ENCODE measurements at places on chromosomes 4 and X.

- no peak for DNase-seq
Observed at GRCh38 chrX:10278716-10279115, 121.9 kb downstream of the CLCN4 start.

DNA sequence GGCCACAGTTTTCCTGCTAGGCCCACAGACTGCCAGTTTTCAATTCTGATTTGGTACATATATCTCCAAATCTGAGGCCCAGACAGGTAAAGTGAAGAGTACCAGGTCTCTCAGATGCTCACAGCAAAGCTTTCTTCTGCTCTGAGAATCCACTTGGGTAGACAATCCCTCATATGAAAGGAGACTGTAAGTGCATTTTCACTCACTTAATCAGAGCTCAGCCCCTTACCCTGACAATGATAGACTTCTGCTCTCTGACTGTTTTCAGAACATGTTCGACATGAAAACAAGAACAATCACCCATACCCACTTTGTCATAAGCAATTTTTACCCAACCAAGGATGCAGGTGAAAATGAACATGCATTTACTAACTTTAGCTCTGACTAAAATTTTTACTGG, 7.1 kb downstream of the GPRIN3 start:
- no peak for DNase-seq

DNA sequence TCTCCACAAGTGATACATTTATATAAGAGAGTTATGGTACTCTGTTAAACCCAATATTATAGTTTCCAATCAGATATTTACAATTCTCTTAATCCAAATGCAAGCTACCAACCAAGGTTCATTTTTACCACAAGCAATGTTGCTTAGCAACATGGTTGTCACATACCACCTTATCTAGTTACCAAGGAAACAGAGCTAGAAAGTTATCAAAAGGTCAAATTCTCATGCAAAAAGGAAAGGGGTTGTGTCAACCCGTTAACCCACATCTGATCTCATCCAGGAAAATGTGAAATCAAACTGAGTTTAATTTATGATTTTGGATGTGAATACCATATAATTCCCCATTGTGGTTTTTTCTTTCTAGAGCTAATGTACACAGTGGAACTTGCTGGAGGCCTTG, 274.1 kb upstream of the MAGEB2 start:
- no peak for DNase-seq

DNA sequence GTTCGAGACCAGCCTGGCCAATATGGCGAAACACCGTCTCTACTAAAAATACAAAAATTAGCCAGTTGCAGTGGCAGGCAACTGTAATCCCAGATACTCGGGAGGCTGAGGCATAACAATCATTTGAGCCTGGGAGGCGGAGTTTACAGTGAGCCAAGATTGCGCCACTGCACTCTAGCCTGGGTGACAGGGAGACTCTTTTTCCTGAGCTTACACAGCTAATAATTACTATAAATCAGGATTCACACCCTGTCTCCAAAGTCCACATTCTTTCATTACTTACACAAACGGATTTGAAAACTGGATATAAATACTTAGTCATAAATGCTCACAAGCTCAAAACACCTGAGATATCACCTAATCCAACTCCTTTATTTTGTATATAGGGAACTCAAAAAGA, 151.6 kb downstream of the LRBA start:
- no peak for DNase-seq

DNA sequence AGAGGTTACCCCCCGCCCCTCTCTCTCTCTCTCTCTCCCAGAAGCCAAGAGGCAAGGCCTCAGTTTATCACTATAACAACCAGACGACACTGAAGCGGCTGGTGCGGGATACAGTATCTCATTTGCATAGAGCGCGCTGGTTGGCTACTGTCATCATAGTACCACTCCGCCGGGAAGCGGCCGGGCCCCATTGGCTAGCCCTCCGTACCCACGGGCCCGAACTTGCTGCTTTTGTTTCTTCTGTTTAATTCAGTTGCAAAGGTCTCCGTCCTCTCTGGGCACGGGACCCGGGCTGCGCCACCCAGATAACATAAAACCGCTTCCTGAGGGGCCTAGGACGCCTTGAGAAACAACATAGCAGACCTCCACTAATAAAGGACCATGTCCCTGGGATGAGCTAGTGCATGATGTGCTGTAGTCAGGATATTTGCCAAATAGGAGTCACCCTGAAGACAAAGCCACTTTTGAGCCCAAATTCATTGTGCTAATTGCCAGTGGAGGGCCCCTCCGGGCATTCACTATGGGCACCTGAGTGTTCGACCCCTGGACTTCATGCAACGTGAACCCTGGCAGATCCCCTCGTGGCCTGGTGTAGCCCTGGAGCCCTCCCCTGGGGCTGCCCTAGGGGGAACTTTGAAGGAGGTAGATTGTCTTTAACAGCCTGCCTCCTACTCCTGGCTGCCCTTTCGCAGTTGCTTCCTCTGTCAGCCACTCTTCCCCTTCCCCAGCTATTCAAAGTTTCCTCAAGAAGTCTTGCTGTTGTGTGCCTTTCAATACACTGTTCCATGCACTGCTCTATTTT, at the start of gene PCYT1B:
Gene PCYT1B, minus strand, starts transcription at position 91 of the 802 bp plus-strand sequence. CDS start 242 bp downstream, outside the sequence.
- DNase-seq, result peak; percentile 72

DNA sequence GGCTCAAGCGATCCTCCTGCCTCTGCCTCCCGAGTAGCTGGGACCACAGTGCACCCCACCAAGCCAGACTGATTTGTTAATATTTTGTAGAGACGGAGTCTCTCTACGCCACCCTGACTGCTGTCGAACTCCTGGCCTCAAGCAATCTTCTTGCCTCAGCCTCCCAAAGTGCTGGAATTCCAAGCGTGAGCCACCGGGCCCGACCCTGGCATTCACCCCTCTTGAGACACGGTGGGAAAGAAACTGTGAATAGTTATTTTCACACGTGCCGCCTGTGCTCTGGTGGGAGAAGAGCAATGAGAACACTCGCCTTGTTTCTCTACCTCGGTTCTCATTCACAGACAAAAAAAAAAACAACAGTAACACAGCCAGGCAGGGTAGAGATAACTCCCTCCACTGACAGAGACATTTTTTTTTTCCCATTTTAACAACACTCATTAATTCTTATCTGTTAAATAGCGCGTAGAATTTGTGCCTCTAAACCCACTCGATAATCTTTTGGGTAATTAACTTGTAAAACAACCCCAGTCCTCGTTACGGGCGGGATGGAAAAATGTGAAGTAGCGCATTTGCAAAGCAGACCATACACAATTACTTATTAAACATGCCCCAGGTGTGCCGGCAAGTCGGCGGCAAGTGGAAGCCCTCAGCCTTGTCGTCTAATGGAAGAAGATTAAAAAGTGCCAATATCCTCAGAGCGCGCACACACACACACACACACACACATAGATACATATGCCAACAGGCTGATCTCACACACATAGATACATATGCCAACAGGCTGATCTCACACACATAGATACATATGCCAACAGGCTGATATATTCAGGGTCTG, 103.3 kb downstream of the DHRSX start:
- DNase-seq, result no peak

GRCh38 chr4:85318415-85318814, 156.5 kb upstream of the ARHGAP24 start:
- DNase-seq, result no peak

GRCh38 chrX:108573136-108573535, 133.5 kb downstream of the COL4A5 start:
- no peak for DNase-seq

DNA sequence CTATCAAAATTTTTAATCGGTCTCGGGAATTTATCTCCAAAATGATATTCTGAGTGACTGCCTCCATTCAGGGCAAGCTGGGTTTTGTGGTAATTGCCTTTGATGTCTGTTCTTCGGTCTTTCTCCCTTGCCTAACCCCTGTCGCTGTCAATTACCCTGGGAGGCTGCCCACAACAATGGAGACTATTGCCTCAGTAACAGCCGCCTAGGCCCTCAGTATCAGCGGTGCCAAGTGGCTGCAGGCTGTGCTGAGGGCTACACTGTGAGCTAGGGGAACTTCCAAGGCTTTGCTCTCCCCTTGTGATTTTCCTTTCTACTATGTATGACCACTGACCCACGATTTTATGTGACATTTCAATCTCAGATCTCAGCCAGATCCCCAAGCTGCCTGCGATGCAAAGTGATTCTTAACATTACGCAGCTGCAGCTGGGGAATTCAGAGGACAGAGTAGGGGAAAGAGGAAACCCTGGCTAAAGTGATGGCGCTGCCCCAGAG, 36.3 kb upstream of the REST start:
- no peak for DNase-seq

- peak; percentile 2 for DNase-seq
Observed at GRCh38 chrX:13778916-13779315, 38.0 kb downstream of the GPM6B start.

DNA sequence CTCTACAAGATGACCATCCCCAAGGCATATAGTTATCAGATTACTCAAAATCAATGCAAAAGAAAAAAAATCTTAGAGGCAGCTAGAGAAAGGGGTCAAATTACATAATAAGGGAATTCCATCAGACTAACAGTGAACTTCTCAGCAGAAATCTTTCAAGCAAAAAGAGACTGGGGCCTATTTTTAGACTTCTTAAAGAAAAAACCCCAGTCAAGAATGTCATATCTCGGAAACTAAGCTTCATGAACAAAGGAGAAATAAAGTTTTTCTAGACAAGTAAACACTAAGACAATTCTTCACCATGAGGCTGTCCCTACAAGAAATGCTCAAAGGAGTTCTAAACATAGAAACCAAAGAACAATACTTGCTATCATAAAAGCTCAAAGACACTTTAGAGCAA, 51.7 kb downstream of the RAB28 start:
- no peak for DNase-seq

DNA sequence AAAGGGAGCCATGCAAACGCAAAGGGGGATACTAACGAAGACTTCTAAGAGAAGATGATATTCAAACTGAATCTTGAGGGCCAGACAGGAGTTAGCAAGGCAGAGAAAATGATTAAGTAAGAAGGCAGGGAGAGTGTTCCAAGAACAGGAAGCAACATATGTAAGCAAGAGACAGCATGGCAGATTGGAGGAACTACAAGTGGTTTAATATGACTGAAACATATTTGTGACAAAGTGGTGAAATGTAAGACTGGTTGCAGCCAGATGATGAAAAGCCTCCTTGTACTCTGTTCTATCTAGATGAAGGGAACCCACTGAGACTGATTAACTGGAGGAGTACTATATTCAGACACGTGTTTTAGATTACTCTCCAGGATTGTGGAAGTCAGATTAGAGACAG, 116.6 kb upstream of the DIAPH2 start:
- no peak for DNase-seq

GRCh38 chr4:100095729-100096595, 94.3 kb downstream of the DDIT4L start:
- DNase-seq, result peak; percentile 79

GRCh38 chr4:171602638-171603355, 210.4 kb upstream of the GALNTL6 start:
- no peak for DNase-seq

- DNase-seq, result no peak
Observed at GRCh38 chr4:39802005-39802404, 104.1 kb downstream of the UBE2K start.

- peak; percentile 54 for DNase-seq
Observed at GRCh38 chr4:152115794-152116193, 355.0 kb upstream of the GATB start.

DNA sequence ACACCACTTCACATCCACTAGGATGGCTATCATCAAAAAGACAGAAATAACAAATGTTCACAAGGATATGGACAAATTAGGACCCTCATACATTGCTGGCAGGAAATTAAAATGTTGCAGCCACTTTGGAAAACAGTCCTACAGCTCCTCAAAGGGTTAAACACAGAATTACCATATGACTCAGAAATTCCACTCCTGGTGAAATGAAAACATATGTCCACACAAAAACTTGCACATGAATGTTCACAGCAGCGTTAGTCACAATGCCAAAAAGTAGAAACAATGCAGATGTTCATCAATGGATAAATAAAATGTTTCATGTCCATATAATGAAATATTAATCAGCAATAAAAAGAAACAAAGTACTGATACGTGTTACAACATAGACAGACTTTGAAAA, 15.1 kb downstream of the S100G start:
- DNase-seq, result no peak

DNA sequence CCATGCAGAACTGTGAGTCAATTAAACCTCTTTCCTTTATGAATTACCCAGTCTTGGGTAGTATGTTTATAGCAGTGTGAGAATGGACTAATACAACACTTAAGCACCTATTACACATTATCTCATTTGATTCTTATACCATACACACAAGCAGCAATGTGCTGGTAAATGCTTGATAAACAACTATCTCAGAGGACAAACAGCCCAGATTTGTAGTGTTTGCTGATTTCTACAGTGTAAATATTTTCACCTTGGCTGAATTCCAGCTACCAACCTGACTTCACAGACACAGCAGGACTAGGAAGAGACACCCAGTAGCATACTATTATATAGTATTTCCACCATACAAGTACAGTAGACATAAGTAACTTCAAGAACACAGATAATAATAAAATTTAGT, 406.5 kb upstream of the CNKSR2 start:
- DNase-seq, result no peak

GRCh38 chr4:1547856-1548826, 136.0 kb downstream of the FAM53A start:
- no peak for DNase-seq

Data from stimulated activated CD4-positive, alpha-beta T cell treated with anti-CD3 and anti-CD28 coated beads, Interleukin-15, amount 100 ng/mL, for 24 hours (primary cell).